ENCODE measurements at places on chromosomes 7 and 10.

- DNase-seq, result no peak
These were observed 26.5 kb upstream of the PPP1R3A start for GRCh38 chr7:113945018-113945938.

GRCh38 chr7:815284-816216, 16.7 kb upstream of the SUN1 start:
- DNase-seq, result no peak

DNA sequence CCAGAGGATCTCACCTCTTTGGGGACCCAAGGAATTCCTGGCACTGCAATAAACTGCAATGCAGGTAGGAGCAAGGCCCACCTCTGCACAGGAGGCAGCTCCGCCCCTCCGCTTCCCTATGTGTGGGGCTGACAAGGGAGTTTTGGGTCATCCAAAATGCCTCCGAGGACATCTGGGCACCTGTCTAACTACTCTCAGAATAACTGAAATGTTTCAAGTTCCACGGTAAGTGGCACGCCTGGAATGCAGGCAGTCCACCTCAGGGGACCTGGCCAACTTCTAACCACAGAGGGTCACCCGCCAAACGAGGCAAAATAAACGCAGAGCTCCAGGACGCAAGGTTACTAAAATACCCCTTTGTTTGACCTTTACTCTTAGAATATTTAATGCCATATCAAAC, 102.5 kb downstream of the FGFR2 start:
- DNase-seq, result no peak

- no peak for DNase-seq
These were observed 45.0 kb downstream of the TNS3 start for GRCh38 chr7:47536661-47537611.

DNA sequence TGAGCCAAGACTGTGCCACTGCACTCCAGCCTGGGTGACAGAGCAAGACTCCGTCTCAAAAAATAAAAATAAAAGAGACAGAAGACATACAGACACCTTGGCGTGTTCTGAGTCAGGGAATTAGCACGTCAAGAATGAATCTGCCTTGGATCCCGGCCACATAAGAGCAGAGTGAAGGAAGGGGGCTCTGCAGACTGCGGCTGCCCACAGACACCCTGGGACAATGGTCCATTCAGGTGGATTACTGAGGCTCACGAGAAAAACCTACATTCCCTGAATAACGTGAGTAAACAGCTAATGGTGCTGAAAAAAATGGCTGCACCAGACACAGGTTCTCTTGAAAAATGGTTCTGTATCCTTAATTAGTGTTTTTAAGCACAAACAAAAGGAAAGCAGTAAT, 100.1 kb upstream of the FGFR2 start:
- no peak for DNase-seq

DNA sequence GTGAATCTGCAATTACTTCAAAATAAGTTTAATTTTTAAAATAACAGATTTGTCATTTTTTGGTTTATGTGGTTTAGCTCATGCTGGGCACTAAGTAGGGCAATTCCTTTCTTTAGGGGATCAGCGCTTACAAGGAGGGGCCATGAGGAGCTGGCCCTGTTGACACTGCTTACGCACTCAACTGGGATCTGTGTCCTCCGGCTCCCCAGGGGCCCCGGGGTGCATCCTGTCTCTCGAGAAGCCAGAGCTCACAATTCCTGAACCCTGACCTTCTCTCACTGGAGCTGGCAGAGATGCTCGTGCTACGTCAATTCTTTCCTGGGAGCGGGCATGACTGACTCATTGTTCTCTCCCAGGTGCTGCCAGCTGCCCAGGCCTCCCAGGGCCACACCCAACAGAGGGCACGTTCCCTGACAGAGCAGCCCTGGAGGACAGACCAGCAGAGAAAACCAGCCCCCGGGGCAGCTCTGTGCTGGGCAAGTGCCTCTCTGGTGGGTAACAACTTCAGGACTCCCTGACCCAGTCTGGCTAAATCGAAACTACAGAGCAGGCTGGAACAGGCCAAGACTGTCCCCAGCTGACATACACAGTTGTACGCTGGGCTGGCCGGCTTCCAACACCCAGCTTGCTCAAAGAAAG, 36.8 kb downstream of the CTBP2 start:
- no peak for DNase-seq

DNA sequence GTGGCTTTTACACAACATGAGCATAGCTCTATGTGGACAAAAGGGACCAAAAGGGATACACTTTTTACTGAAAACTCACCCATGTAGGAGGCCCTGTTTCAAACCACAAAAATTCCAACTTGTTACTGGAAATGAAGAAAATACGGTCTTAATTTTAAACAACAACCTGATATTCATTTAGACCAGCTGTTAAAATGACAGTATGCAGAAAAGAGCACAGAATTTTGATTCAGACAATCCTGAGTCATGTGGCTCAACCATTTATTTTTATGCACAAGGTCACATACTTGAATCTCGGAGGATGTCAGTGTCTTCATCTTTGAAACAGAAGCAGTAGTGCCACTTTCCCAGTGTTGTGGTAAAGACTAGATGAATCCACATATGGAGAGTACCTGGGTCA, 426.5 kb upstream of the NFE2L3 start:
- no peak for DNase-seq

- DNase-seq, result no peak
These were observed 6.7 kb upstream of the GSDME start for GRCh38 chr7:24764011-24764410.

DNA sequence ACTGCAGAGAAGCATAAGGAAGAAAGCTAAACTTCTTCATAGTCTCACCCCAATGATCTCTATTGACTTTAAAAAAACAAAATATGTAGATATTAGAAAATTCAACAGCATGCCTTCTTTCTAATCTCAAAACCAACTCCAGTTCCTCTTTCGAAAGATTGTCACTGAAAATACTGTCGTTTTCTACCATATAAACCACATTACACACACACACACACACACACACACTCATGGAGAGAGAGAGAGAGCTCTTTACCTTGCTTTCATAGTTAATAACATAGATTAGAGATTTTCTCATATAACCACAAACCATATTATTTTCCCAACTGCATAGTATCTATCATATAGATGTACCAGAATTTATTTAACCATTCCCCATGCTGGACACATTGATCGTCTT, 296.2 kb upstream of the MGMT start:
- no peak for DNase-seq

- DNase-seq, result no peak
These were observed 2.0 kb downstream of the DBNL start for GRCh38 chr7:44046321-44047061.

GRCh38 chr7:127840226-127840951, 188.4 kb downstream of the SND1 start:
- no peak for DNase-seq

GRCh38 chr10:33963729-33964128, 629.3 kb upstream of the NRP1 start:
- DNase-seq, result no peak

GRCh38 chr10:113457408-113457807, 95.4 kb upstream of the HABP2 start:
- no peak for DNase-seq

- DNase-seq, result no peak
These were observed 26.2 kb downstream of the CCDC6 start for GRCh38 chr10:59880019-59880717.

DNA sequence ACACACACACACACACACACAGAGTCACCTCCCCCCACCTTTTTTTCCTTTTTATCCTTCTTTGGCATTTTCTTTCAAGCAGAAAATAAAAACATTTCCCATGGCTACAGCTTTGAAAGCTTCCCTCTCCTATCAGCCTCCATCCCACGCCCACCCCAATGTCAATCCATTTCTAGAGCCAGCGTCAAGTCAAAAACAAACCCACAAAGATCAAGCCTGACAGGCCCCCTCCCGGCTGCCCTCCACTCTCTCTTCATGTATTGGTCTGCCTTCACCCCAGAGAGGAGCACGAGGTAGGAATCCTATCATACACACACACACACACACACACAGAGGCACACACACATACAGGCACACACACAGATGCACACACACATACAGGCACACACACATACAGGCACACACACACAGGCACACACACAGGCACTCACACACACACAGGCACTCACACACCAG, 8.0 kb upstream of the TNRC18 start:
- no peak for DNase-seq

DNA sequence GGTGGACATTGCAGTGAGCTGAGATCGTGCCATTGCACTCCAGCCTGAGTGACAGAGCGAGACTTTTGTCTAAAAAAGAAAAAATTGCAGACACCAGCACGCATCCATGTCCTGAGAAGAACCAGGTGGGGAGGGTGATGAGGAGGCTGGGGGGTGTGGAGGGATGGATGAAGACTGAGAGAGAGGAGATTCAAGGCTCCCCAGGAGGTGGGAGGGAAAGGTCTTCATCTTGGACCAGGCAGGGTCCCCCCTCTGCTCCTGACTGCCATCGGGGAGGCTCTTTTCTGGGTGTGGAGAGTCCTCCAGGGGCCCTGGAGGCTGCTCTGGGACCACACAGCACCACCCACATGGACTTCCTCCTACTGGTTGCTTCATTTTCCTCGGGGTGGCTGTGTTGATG, 1.5 kb downstream of the SCART1 start:
- no peak for DNase-seq

DNA sequence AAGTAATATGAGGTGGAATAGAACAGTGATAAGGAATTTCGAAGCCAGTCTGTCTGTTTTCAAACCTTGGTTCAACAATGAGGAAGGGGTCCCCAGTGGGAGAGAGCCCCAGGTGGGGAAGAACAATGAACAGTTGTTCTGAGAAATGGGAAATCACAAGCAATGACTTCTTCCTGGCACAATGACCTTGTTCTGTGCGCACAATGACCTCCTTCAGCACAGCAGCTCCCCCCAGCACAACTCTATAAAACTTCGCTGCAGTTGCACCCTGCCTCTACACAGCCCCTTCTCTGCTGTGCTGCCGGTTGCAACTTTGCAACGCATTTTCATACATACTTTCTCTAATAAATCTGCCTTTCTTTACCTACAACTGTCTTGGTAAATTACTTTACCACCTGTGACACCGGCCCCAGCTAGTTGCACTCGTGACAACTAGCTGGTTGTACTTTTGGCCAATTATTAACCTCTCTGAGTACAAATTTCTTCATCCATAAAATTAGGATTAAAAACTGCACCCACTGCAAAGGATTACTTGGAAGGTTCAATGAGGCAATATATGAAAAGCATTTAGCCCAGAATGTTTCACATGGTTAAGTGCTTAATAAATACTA, 40.5 kb downstream of the ASB4 start:
- no peak for DNase-seq

GRCh38 chr7:36159618-36160017, 6.6 kb downstream of the EEPD1 start:
- no peak for DNase-seq

DNA sequence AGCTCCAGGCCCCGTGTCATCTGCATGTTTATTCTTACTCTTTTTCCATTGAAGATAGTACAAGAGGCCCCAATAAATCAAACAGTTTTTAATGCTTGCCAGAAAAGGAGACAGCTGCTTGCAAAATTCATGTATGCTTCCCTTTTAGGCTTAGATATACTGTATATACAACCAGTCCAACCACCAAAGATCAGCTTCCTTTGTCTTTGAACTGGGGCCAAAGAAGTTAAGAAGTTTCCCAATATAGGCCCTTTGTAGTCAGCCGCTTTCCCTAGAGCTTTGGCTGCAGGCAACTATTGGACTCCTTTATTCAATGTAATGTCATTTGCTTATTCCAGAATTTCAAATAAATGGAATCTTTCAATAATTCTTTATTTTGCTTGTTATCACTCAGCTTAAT, 1395.0 kb downstream of the GATA3 start:
- no peak for DNase-seq

GRCh38 chr10:44960482-44961229, 1.1 kb downstream of the RASSF4 start:
- no peak for DNase-seq

DNA sequence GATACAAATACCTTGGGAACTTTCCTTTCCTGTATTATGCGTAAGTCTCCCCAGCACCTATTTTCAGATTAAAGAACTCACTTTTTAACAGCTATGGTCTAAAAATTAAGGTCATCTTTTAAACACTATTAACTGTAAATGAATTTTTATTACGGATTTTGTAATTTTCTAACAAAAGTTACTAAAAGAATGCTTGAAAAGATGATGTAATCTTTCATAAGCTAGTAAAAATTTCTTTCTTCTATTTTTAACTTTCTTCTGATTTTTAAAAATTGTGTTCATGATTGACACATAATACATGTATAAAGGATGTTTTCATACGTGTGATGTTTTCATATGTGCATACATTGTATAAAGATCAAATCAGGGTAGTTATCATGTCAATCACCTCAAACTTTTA, 291.2 kb upstream of the MBL2 start:
- no peak for DNase-seq

- peak; percentile 14 for DNase-seq
These were observed 75.1 kb downstream of the EBF3 start for GRCh38 chr10:129888784-129889616.

DNA sequence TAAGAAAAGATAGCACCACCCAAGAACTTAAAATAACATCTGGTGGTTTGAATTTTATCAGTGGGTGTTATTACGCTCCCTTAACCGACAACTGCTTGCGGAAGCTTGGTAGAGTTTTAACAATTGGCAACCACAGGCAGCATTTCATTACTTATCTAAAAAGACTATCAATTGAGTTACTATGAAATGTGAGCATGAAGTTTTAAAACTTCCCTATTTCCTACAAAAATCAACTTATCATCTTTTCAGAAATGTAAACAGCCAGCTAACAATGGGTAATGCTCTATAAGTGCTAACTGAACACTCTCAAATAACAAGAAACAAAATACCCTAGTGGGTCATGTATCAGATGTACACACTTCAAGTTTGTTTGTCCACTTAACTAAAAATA, 68.8 kb downstream of the OSBPL3 start:
- DNase-seq, result no peak

- no peak for DNase-seq
These were observed 239.0 kb downstream of the REEP3 start for GRCh38 chr10:63760034-63760707.

- no peak for DNase-seq
These were observed 134.6 kb downstream of the ZNF467 start for GRCh38 chr7:149638566-149639320.

DNA sequence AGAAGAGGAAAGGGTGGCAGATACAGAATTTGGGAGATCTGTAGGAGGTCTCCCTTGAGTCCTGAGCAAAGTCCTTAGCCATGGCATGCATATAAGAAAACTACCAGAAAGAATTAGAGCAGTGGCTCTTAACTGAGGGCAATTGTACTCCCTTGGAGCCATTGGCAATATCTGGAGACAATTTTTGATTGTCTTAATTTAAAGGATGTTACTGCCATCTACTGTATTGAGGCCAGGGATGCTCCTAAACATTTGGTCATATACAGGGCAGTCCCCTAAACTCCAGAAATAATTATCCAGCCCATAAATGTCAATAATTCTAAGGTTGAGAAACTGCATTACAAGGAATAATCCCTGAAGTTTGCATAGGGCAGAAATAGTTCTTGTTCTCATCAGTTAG, 136.4 kb upstream of the ODAD2 start:
- DNase-seq, result no peak

Measured in T follicular helper cell (primary cell).